Naive thymus-derived CD8-positive, alpha-beta T cell (primary cell): ENCODE measurements at places on chromosomes 5 and 9. TPM values are rescaled to one million over a fixed set of nuclear protein-coding genes. Genes with fewer than 3 reads are reported as not detected.

DNA sequence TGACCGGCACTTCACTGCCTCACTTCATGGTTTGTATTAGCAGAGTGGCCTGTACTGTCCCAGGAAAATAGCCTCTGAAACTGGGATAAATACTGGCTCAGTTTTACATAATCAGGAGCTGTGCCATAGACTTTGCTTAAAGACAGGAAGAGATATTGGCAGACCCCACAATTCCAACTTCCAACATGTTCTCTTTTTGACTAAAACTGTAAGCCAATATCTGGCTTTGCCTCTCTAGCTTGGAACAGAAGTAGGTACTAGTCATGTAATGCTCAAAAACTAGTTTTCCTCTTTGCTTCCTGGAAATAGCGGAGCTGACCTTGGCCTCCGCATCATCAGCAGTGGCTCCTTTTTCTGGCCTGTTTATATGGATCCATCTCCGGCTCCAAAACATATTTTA lies 276.9 kb downstream of the CDH9 start:
- H3K36me3 ChIP-seq: no peaks in the 10 kb centered on the region
- no peak overlapping the region for H3K4me3 ChIP-seq
- H3K4me1 ChIP-seq: no peaks in the 10 kb centered on the region
- H3K27me3 ChIP-seq: no peaks in the 10 kb centered on the region
- no peak for DNase-seq

The NMUR2 gene
- total RNA-seq: not detected

GRCh38 chr9:37668116-37668601 lies 17.4 kb downstream of the FRMPD1 start:
- H3K27ac ChIP-seq: no peak overlapping the region
- no peaks in the 10 kb centered on the region for H3K36me3 ChIP-seq
- DNase-seq: no peak
- no peaks in the 10 kb centered on the region for H3K4me1 ChIP-seq

DNA sequence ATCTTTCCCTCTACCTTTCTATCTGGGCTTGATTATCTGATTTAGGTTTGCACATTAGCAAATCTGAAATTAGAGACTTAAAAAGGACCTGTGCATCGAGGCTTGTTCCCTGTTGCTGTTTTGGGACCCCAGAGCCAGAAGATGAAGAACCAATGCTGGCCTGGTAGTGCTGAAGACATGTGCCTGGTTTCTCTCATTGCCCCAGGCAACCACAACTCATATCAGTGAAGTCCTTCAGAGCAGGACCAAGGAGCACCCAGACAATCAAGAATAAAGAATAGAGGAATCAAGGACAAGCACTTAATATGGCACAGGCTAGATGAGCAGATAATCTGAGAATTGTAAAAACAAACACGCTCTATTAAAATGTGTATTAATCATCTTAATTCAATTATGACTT lies 362.7 kb downstream of the DMRTA1 start:
- no peaks in the 10 kb centered on the region for H3K36me3 ChIP-seq
- H3K4me3 ChIP-seq: no peak overlapping the region
- H3K27me3 ChIP-seq: no peaks in the 10 kb centered on the region

- H3K4me1 ChIP-seq: no peaks in the 10 kb centered on the region
- H3K36me3 ChIP-seq: no peaks in the 10 kb centered on the region
- H3K27ac ChIP-seq: no peak overlapping the region
These were observed 127.1 kb upstream of the CCNH start for GRCh38 chr5:87539839-87540238.

GRCh38 chr5:146426853-146427618 lies 20.1 kb upstream of the TCERG1 start:
- no peaks in the 10 kb centered on the region for H3K36me3 ChIP-seq
- H3K27ac ChIP-seq: no peak overlapping the region
- DNase-seq: peak; percentile 53
- H3K27me3 ChIP-seq: peaks cover 33% of the 10 kb centered on the region

DNA sequence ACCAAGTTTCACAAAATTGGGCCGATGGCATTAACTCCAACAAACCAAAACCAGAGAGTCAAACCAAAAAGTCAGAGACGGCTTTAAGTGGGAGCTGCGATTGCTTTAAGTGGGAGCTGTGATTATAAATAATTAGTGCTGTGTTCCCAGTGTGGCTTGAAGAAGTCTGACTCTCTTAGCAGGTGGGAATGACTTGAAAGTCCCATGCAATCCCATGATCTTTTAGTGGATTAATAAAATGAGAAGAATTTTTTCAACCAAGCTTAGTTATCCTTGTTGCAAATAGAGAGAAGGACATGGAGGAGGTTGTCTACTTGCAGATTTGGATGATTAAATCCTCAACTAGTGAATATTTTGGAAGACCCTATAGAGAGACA lies 68.5 kb downstream of the MYO10 start:
- no peak for DNase-seq
- no peak overlapping the region for H3K4me3 ChIP-seq
- no peak overlapping the region for H3K27ac ChIP-seq

The PHF24 gene
- total RNA-seq: not detected

- H3K4me3 ChIP-seq: no peak overlapping the region
- no peaks in the 10 kb centered on the region for H3K4me1 ChIP-seq
- no peak for DNase-seq
- H3K27ac ChIP-seq: no peak overlapping the region
- H3K27me3 ChIP-seq: no peaks in the 10 kb centered on the region
These were observed 30.8 kb upstream of the SARDH start for GRCh38 chr9:133768859-133769510.

DNA sequence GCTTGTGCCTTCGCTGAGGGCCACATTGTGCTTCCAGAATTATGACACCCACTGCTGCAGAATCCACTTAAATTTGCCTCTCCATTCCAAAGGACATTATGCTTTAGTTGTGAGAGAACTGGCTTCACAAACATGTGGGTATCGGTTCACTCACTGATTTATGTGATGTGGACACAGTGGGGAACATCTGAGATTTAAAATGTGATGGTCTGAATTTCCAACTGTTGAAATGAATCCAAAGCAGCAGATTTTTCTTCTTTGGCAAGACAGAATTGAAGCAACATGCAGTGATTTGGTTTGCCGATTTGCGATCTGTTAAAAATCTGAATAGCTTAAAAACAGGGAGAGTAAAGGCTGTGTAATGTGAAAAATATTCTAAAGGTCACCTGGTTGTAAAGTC lies 20.3 kb downstream of the PCSK5 start:
- H3K4me1 ChIP-seq: peaks cover 89% of the 10 kb centered on the region
- DNase-seq: no peak
- no peak overlapping the region for H3K27ac ChIP-seq
- H3K4me3 ChIP-seq: no peak overlapping the region
